A549 treated with Mapracorat at 1 μM for 4 hours (cell line): ENCODE measurements at places on chromosomes 12 and 14. TPM values are rescaled to one million over a fixed set of nuclear protein-coding genes. Genes with fewer than 3 reads are reported as not detected.

Gene CPNE6
- not detected in 5 replicates for total RNA-seq

Gene ABCC9
- 0.01 to 0.08 TPM in 2 of 5 replicates, not detected in the others for total RNA-seq

Gene SPRYD4
- total RNA-seq, result 1.7 to 1.9 TPM (median 1.8 TPM) in 5 replicates

Gene ASB2
- total RNA-seq, result 0.67 to 1.4 TPM (median 0.80 TPM) in 5 replicates

Gene ACADS
- total RNA-seq, result 8.5 to 13.0 TPM (median 11.0 TPM) in 5 replicates

Gene PTCSC3
- total RNA-seq, result not detected in 5 replicates

Gene TULP3
- total RNA-seq, result 16.8 to 19.9 TPM (median 18.9 TPM) in 5 replicates

Gene AICDA
- total RNA-seq, result 0.07 to 0.48 TPM (median 0.14 TPM) in 5 replicates

Gene SOX5
- not detected in 5 replicates for total RNA-seq

Gene LUM
- total RNA-seq, result 0.08 to 0.33 TPM (median 0.28 TPM) in 5 replicates

Gene KRT72
- not detected in 5 replicates for total RNA-seq

Gene CLEC14A
- not detected in 5 replicates for total RNA-seq

Gene CMTM5
- not detected in 5 replicates for total RNA-seq

Gene LPAR5
- 0.38 to 0.97 TPM (median 0.66 TPM) in 5 replicates for total RNA-seq

Gene EPYC
- total RNA-seq, result not detected in 5 replicates

Gene PPM1A
- 34.8 to 41.2 TPM (median 39.5 TPM) in 5 replicates for total RNA-seq

Gene BTG1
- total RNA-seq, result 54.6 to 76.2 TPM (median 61.6 TPM) in 5 replicates

Gene OR10G3
- total RNA-seq, result not detected in 5 replicates

Gene IAPP
- total RNA-seq, result not detected in 5 replicates

Gene C12orf76
- 6.5 to 8.5 TPM (median 7.3 TPM) in 5 replicates for total RNA-seq

Gene KERA
- not detected in 5 replicates for total RNA-seq

Gene GPR65
- total RNA-seq, result not detected in 5 replicates

Gene SERPINA10
- total RNA-seq, result not detected in 5 replicates

Gene BCL11B
- total RNA-seq, result 0.21 to 0.35 TPM (median 0.28 TPM) in 5 replicates

Gene RFX4
- not detected in 5 replicates for total RNA-seq

Gene HCAR3
- total RNA-seq, result 0.15 TPM in 1 of 5 replicates, not detected in the others

Gene ESRRB
- total RNA-seq, result 0.17 to 0.31 TPM (median 0.29 TPM) in 5 replicates

Gene POTEM
- not detected in 5 replicates for total RNA-seq

Gene VAMP1
- 9.8 to 13.4 TPM (median 12.1 TPM) in 5 replicates for total RNA-seq

Gene TMCC3
- total RNA-seq, result 0.88 to 1.7 TPM (median 1.1 TPM) in 5 replicates

Gene TSPAN8
- not detected in 5 replicates for total RNA-seq

Gene FBXO33
- 6.2 to 8.9 TPM (median 8.0 TPM) in 5 replicates for total RNA-seq

Gene CDCA3
- total RNA-seq, result 71.5 to 81.3 TPM (median 75.3 TPM) in 5 replicates

Gene KITLG
- total RNA-seq, result 13.3 to 21.7 TPM (median 16.6 TPM) in 5 replicates
